ENCODE measurements at places on chromosomes 5 and 9. TPM values are rescaled to one million over a fixed set of nuclear protein-coding genes. Genes with fewer than 3 reads are reported as not detected.

The RGS7BP gene
- total RNA-seq, result 2.8 TPM

The GPBP1 gene
- 43.7 TPM for total RNA-seq

The SPINK7 gene
- total RNA-seq, result not detected

The ASPN gene
- not detected for total RNA-seq

The TXNDC8 gene
- not detected for total RNA-seq

The MSMP gene
- total RNA-seq, result 6.2 TPM

The NOXA1 gene
- total RNA-seq, result 2.1 TPM

The LCN15 gene
- total RNA-seq, result not detected

The TMEM215 gene
- total RNA-seq, result not detected

The PPP3R2 gene
- not detected for total RNA-seq

The LRRC26 gene
- not detected for total RNA-seq

The SUSD3 gene
- total RNA-seq, result 0.16 TPM

The GZMA gene
- total RNA-seq, result 0.13 TPM

The RNF183 gene
- not detected for total RNA-seq

The PHF24 gene
- not detected for total RNA-seq

The SLC6A3 gene
- total RNA-seq, result not detected

The POU4F3 gene
- 0.06 TPM for total RNA-seq

The CACNA1B gene
- under 0.01 TPM for total RNA-seq

The IRX4 gene
- total RNA-seq, result not detected

The NTRK2 gene
- under 0.01 TPM for total RNA-seq

The VCAN gene
- 3.6 TPM for total RNA-seq

The CDH6 gene
- 0.19 TPM for total RNA-seq

The MZB1 gene
- 0.16 TPM for total RNA-seq

The STC2 gene
- total RNA-seq, result 6.6 TPM

The N4BP3 gene
- total RNA-seq, result 35.4 TPM

The IPPK gene
- total RNA-seq, result 32.8 TPM

The EPB41L4B gene
- total RNA-seq, result 0.16 TPM

The PFN3 gene
- not detected for total RNA-seq

The CCDC192 gene
- total RNA-seq, result not detected

The NUTM2G gene
- total RNA-seq, result not detected

The FCN2 gene
- not detected for total RNA-seq

The STPG3 gene
- not detected for total RNA-seq

The FUT7 gene
- total RNA-seq, result not detected

The UGT3A1 gene
- not detected for total RNA-seq

The CLIC3 gene
- total RNA-seq, result not detected

The GRXCR2 gene
- not detected for total RNA-seq

The TENT4A gene
- total RNA-seq, result 8.7 TPM

The DIRAS2 gene
- total RNA-seq, result not detected

The RLN2 gene
- total RNA-seq, result 0.16 TPM

The INSYN2B gene
- total RNA-seq, result 0.81 TPM

The PCA3 gene
- under 0.01 TPM for total RNA-seq

The MELK gene
- 23.6 TPM for total RNA-seq

The PNPLA7 gene
- 0.49 TPM for total RNA-seq

The ENTPD2 gene
- total RNA-seq, result under 0.01 TPM

The SLC1A1 gene
- 5.1 TPM for total RNA-seq
